Smooth muscle cell of the pulmonary artery (primary cell): ENCODE measurements at places on chromosomes 3 and 15. TPM values are rescaled to one million over a fixed set of nuclear protein-coding genes. Genes with fewer than 3 reads are reported as not detected.

Gene PLSCR2
- 0.26 TPM in 1 of 2 replicates, not detected in the other for total RNA-seq

Gene HESX1
- 0.17 TPM in 1 of 2 replicates, not detected in the other for total RNA-seq

Gene HEMK1
- total RNA-seq = 20.8 and 31.6 TPM in 2 replicates

Gene ACKR4
- 19.7 and 24.0 TPM in 2 replicates for total RNA-seq

Gene CHST13
- not detected in 2 replicates for total RNA-seq

Gene C15orf39
- total RNA-seq = 6.3 and 8.6 TPM in 2 replicates

Gene TLR9
- under 0.01 and 0.23 TPM in 2 replicates for total RNA-seq

Gene INSYN1
- total RNA-seq = 1.3 and 3.3 TPM in 2 replicates

Gene PLSCR5
- total RNA-seq = not detected in 2 replicates

Gene PIF1
- total RNA-seq = 5.2 and 6.3 TPM in 2 replicates

Gene FOXL2
- total RNA-seq = 0.10 TPM in 1 of 2 replicates, not detected in the other

Gene MAP1A
- 96.1 and 105 TPM in 2 replicates for total RNA-seq
